Activated CD8-positive, alpha-beta memory T cell treated with anti-CD3 and anti-CD28 coated beads for 1 hour (primary cell): ENCODE measurements at places on chromosomes 11 and 22.

DNA sequence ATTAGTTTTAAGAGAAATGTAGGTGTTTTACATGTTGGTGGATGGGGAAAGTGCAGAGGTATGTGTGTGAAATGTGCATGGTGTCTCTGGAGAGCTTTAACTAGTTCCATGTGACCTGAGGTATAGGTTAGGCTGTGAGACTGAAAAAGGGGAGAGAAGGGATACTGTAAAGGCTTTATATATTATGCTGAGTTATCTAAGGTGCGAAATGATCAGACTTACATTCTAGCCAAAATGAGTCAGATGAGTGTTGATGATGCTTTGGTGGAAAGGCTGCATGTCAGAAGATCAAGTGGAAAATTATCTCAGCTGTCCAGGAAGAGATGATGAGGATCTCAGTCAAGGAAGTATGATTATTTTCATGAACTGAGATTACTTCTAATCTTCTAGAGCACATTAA lies 15.8 kb downstream of the ACAT1 start:
- DNase-seq: no peak

GRCh38 chr22:38422611-38423511 lies 32.1 kb downstream of the KCNJ4 start:
- no peak for DNase-seq

DNA sequence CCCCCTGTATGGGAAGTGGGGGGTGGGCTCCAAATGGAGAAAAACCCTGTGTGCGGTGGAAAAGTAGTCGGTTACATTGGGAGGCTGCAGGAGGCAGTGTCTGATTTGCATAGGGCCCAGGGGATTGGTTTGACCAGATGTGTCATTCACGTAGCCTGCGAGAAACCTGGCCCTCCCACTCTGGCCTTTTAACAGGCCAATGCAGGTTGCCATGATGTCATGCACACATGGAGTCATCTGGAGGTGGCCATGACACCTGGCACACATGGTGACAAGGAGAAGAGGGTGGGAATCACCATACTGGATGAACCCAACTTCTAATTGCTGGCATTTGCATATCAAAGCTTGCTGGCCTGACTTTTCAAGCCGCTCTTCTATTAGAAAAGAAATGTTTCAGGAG lies 50.6 kb downstream of the FAM181B start:
- no peak for DNase-seq

- no peak for DNase-seq
Observed at GRCh38 chr11:56948991-56949515, 39.7 kb upstream of the OR5AK2 start.

GRCh38 chr11:86313793-86314192 lies 11.8 kb downstream of the HIKESHI start:
- no peak for DNase-seq

- DNase-seq: no peak
Observed at GRCh38 chr11:69774354-69775162, 583 bp downstream of the FGF4 start.

DNA sequence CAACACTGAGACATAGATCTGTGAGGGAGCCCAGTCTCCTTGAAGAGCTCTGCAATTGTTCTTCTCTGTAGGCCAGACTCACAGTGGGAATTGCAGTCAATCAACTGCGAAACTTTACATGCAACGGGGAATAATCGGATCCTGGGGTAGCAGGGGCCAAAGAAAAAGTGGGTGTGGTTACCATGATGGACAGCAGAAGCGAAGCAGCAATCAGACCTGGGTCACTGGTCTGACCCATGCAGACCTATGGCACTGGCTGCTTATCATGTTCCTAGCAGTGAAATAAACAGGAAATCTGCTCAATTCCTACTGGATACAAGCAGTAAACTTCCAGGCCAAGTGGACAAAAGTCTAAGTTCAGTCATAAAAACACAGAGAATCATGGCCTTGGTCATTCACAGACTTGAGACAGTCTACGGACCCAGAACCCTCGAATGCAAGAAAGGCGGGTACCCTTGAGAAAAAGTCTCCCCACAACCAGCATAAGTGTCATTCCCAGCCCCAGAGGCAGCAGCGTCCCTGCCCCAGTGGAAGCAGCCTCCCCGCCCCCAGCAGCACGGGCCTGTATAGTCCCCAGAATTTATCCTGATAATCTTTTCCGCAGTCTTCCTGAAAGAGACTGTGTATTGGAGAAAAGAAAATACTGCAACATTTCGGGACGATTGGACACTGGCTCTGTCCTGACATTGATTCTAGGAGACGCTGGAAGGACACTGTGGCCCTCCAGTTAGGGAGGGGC lies 34.6 kb downstream of the ASCL2 start:
- no peak for DNase-seq

DNA sequence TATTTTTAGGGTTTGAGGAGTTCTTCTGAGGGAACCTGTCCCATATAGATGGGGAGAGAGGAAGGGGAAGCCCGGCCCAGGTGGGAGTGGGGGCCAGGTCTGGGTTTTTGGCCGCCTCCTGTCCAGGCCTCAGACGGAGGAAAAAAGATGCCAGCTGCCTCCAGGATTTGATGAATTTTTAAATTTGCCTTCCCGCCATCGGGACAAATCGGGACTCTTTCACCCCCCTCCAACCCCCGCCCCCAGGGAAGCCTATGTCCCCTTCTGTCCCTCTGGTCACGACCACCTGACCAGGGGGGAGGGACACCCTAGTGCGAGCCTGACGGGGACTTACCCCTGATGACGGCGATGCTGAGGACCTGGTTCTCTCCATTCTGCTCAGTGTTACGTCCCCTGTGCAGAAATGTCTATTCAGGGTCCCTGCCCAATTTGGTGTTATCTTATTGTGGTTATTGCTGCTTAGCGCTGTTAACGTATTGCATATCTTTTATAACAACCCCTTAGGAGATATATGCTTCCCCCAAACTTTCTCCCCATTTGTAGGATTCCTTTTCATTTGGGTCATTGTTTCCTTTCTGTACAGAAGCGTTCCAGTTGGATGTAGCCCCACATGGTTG lies 115.9 kb upstream of the GRK3 start:
- no peak for DNase-seq

DNA sequence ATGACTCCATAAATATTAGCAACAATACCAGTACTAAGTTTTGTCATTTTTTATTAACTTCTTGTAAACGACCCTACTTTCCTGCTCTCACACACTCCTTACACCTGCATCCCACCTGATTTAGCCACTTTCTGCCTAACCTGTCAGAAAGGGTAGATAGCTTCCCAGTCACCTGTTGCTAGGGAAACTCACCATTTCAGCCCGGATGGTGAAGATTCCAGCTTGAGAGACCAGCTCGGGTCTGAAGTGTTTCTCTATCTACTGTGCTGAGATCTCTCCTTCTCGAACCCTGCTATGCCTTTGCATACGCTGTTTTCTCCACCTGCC lies at the start of gene PARVG:
Gene PARVG (plus strand): TSS at position 220 of the 327 bp plus-strand sequence. CDS start 2,405 bp downstream, outside the sequence.
- DNase-seq: no peak

GRCh38 chr11:112730591-112730990 lies 230.6 kb upstream of the NCAM1 start:
- DNase-seq: no peak

- DNase-seq: no peak
Observed at GRCh38 chr11:31656051-31656450, 146.5 kb downstream of the ELP4 start.
